GM06990 (cell line): ENCODE measurements at places on chromosomes 12 and 14.

DNA sequence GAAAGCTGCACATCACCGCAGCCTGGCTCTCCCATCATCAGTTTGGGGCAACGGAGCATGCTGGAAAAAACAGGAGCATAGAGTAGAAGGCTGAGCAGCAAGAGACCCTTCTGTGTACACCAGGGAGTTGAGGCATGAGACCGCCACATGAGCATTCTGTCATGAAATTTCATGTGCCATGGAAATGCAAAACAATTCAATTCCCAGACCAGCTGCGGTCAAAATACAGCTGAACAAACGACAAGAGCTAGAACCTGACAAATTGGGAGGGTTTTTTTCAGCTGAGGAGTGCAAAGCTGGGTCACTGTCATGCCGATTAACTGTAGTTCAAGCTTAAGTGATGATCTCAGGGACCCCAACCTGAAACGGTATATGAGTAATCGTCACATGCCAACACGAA is 37.1 kb downstream of the TMEM30B start:
- DNase-seq, result no peak

DNA sequence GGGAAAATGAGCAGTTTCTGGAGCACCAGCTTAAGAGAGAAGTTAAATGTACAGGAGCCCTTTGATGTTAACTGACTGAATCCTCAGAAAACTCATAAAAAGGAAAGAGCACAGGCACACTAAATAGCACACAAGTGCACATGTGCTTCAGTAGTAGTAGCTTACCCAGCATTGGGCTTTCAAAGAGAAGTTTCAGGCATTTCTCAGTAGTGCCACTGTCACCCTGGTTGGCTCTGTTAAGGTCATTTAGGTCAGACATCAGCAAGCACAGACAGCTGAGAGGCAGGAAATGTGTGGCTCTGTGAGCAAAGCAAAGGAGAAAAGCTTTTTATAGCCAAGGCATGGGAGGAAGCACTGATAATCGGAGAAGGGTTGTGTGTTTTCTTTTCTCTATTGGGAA is 96.3 kb upstream of the HIF1A start:
- DNase-seq, result no peak

DNA sequence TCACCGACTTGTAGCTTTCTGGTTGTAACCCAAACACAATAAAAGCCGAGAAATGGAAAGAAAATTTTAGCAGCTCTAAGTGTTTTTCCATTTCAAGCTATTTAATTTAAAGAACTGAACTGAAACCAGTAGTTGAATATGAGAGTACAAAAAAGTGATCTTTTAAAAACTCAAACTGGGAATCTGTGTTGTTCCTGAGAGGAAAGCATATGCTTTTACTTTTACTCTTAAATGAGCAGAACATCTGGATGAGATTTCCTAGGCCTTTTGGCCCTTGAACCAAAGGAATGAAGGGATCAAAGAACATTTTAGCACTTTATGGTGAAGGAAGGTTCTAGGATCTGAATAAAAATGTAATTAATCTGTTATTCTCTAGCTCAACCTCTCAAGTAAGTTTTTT is 1.3 kb downstream of the KERA start:
- DNase-seq, result no peak

DNA sequence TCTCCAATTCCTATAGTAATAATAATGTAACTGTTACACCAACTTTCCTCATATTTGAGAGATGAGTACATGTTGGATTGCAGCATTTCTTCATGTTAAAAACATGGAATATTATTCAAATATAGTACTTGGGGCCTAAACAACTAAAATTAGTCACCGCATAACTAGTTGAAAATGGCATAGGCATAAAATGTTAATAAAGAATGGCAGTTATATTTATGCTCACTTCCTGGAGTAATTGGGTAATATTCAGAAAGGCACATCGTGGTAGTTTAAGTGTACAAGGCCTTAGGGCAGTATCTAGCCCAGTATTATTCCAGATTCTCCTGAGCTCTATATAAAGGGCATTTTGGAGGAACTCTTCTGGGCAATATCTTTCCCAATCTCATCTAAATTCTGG is 46.0 kb downstream of the ERGIC2 start:
- no peak for DNase-seq
